Central memory CD8-positive, alpha-beta T cell (primary cell): ENCODE measurements at places on chromosomes 3 and 15.

DNA sequence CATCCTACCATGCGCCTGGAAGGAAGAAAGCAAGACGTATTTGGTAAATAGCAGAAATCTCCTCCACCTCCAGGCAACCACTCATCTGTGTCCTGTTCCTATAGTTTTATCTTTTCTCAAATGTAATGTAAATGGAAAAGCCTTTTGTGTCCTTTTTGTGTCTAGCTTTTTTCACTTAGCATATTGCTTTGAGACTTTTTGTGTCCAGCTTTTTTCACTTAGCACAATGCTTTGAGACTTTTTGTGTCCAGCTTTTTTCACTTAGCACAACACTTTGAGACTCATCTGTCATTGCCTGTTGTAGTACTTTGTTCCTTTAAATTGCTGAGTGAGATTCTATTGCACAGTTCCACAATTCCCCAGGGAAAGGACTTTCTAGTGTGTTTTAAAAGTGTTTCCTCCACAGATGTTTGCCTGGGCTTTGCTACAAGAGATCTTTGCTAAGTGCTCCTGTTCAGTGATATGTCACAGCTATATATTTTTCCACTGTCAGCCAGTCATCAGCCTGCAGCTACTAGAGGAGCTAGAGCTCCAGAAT, 27.9 kb upstream of the MUC13 start:
- DNase-seq = no peak

DNA sequence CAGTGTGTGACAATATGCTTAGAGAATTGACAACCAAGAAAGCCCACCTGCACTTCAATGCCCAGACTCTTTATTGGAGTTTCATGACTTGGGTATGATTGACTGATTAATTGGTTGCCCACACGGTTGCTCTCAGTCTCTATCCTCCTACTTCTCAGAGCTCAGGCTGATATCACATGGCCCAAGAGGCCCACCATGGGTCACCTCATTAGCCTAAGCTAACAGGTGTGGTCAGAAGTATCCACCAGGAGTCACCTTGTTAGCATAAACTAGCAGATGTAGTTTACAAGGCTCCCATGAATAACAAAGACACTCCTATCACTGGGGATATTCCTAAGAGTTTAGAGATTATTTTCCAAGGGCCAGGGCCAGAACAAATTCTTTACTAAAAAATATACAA, 120.2 kb upstream of the MBNL1 start:
- DNase-seq = no peak

GRCh38 chr3:45026038-45026437, at the start of gene CLEC3B:
Gene CLEC3B (plus strand): TSS chr3:45026303. CDS start chr3:45026363, 60 bp downstream.
- DNase-seq = no peak

DNA sequence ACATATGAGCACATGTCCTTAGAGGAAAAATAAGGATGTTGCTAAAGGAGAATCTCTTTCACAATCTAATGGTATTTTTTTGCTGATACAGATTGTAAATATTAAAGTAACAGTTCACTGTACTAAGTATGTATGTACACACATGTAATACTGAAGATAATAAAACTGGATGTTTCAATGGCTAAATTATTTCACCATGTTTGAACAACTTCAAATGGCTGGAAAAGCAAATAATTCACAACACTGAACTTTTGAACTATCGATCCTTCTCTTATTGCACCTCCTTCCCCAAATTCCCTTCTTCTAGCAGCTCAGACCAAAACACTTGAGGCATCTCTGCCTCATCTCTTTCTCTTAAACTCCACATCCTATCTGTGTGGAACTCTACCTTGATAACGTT, 149.5 kb downstream of the EPHA3 start:
- no peak for DNase-seq

GRCh38 chr15:75659928-75660645, 12.4 kb downstream of the SNX33 start:
- DNase-seq = no peak

GRCh38 chr3:31022716-31023115, 128.3 kb upstream of the GADL1 start:
- no peak for DNase-seq

DNA sequence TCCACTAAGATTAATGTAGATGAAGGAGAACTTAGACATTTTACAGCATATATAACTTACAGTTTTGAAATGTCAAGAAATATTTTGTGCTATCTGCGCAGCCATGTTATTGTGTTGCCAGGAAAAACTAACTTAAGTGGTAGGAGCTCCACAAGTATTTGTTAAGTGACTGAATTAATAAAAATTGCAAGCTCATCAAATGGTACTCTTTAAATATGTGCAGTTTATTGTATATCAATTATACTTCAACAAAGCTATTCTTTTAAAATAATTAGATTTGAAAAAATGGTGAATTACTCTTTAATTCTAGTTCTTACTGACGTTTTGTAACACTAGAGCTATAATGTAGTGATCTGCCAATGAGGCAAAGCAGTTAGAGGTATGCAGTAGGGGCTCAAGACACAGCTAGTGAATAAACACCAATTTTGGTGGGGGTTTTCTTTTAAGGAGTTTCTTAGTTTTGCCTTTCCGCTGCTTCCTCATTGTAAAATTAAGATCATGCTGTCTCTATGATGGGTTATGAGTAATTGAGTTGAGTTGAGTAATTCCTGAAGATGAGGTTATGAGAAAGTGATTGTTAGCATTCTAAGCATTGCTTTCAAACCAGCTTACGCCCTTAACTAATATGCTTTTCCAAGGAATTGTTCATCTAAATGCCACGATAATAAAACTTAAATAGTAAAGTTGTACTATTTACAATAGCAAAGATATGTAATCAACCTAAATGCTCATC, 10.9 kb upstream of the LXN start:
- DNase-seq = no peak

- DNase-seq = no peak
Measured at GRCh38 chr3:30811151-30811795, 83.2 kb downstream of the GADL1 start.

GRCh38 chr3:169044331-169045113, 619.0 kb downstream of the MECOM start:
- DNase-seq = no peak

DNA sequence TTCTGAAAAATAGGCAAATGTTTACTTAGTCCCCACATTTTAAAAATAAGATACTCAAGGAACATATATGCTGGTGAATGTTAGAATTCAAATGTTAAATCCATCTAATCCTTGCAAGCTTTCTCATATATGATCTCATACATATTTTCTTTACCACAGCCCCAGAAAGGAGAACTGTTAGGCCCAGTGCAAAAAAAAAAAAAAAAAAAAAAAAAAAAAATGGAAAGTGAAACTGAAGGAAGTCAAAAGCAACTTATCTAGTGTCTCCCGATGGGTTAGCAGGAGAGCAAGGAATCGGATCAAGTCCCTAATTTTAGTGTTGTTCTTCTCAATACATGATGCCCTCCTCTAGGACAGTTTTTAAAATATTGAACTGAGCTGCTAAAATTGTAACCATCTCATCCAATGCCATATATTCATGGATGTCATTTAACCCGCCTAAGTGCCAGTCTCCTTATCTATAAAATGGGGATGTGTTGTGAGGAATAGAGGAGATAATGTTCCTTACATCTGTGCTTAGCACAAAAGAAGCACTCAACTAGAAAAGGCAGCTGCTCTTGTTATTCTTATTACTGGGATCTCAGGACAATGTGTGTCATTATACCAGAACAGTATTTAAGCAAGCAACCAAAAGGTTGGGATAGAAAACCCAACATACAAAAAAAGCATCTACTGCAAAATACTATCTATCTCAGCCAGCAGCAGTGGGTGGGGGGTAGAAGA, 279.7 kb downstream of the MAGI1 start:
- DNase-seq = no peak

GRCh38 chr3:17258823-17259436, 374.2 kb downstream of the PLCL2 start:
- DNase-seq = no peak

DNA sequence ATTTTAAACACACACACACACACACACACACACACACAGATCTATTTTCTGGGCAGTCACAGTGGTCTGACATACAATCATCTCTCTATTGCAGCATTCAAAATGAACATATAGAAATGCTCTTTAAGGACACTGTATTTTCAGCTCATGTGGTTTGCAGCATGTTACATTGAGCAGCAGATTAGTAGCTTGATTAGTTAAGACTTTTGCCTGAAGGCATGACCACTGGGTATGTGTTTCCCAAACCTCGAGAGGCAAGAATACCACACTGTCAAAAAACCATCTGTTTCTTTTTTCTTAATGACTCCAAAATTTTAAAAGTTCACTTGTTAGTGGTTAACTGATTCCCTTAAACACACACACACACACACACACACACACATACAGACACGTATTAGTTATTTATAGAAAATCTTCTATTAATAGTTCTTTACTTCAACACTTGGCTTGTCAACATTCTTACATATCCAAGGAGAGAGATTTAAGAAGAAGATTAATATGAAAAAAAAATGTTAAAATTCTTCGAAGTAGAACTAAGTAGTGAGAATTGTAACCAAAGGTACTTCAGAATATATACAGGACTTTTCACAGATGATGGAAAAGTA, 518.2 kb downstream of the CADM2 start:
- DNase-seq = no peak

GRCh38 chr15:77060546-77060945, 10.4 kb downstream of the TSPAN3 start:
- DNase-seq = no peak

GRCh38 chr3:129974833-129975704, 549 bp downstream of the TRH start:
- no peak for DNase-seq

DNA sequence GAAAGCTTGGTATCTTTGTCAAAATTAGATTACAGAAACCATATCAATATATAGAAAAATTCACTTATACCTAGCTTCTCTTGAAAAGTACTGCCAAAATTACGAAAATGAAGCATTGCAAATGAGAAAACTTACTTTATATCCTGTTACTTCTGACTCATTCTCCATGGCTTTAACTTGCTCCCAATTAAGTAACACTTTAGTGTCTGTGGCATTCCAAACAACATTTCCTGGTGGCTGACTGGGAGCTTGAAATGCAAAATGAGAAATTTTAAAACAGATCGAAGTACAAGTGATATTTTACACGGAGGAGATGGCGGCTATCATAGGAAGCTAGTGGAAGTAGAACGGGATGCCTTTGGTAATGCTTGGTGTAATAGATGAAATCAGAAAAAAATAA, 347.3 kb downstream of the CNTN3 start:
- no peak for DNase-seq

GRCh38 chr3:132726341-132726823, 4.2 kb upstream of the NPHP3 start:
- DNase-seq = no peak

DNA sequence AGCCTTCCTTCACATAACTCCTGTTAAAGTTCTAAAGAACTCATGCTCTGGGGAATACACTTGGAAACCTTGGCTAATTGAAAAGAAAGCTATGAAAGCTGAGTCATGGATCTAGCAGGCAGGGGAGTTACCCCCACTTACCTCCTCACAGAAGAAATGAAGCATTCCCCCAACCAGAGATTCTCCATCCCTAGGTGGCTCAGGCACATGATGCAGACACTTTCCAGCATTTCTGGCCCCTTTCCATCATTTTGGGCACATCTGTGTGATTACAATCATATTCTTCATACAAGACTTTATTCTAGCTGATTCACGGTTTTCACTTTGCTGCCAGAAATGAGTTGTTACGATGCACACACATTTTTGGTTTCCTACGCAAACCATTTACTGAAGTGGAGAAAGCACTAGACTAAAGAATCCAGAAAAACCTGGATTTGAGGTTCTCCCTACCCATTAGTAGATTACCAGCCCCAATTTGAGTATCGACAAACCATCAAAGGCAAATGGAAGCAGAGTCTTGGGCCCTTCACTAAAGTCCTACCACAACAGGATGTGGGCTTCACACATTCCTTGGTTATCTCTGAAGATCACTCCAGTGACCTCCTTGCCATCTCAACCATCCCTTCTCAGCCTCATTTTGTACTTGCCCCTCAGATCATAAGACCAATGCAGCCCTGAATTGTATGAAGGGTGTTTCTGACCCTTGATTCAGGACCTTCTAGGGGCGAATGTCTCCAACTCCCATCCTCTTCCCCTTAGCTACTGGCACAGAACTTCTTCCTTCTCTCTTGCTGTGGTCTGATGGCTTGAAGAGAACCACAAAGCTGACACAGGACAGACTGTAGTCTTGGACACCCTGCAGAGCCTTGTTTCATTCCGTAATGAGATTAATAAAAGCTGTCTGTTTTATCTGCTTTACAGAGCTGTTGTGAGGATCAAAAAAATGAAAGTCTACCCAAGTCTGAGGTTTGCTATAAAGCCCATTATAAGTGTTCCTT, 42.5 kb upstream of the SNRK start:
- DNase-seq = no peak

- no peak for DNase-seq
Measured at GRCh38 chr3:99023590-99024192, 122.2 kb upstream of the DCBLD2 start.
